A549 (cell line): ENCODE measurements at places on chromosomes 1 and 21.
A peak's percentile ranks its signal among the peaks of the same experiment; 100 is the strongest.

GRCh38 chr21:44300262-44300959 is 558 bp downstream of the PFKL start:
- peak; percentile 50 for DNase-seq

GRCh38 chr1:195580988-195581387 is 1027.3 kb downstream of the KCNT2 start:
- no peak for DNase-seq

DNA sequence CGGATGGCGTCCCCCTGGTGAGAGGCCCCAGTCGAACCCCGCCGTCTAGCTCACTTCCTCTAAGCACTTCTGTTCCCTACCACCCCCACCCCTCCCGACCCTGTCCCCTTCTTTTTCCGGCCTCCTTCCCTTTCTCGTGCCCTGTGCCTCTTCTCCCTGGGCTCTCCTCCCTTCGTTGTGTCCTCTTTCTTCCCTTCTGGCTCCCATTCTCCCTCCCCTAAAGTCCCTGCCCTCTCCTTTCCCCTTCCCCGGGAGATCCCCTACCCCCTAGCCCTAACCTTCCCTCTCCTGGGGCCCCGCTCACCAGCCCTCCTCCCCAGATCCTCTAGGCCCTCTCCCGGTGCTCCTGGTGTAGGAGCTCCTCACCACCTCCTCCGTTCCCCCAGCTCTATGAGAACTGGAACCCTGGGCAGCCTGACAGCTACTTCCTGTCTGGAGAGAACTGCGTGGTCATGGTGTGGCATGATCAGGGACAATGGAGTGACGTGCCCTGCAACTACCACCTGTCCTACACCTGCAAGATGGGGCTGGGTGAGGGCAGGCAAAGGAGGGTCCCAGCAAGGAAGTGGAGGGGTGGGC is 15.9 kb downstream of the BCAN start:
- no peak for DNase-seq

GRCh38 chr1:170156594-170156993 is 10.8 kb downstream of the NTMT2 start:
- no peak for DNase-seq

DNA sequence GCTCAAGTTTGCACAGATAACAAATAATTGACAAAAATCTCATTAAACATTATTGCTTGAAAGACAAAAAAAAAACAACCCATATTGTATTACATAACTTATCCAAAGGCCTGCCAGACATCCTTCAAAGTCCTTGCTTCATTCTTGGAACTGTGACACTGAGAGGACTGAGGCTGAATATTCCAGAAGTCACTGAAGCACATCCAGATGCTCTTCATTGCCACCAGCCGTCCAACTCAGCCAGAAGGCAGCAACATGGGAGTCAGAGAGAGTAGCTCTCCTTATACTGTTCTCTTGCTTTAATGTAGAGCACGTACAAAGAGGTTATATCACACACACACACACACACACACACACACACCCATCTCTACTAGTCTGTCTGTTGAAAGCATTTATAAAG is 755.0 kb downstream of the LTN1 start:
- DNase-seq: no peak

DNA sequence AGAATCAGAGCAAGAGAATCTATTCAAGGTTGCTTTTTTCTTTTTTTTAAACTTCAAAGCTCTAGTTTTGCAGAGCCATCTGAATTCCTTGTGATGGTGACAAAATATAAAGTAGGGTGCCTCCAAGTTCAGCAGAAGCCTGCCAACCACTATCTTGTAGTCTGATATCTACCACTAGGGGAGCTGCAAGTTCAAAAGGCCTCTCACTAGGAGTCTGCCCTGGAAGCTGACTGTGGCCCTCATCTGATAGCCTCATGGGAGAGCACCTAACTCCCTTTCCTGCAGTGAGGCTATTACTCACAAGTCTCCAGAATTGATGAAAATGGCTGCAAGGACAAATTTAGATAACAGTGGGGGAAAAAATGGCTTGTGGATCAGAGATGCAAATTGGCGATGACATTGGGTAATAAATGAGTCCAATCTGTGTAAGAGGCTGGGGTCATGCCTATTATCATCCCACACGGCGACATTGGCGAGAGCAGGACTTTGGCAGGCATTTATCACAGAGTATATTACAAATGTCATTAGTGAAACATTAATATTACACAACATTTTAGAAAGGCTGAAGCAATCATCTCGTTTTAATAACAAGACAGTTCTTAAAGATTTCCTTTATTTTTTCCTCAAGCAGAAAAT is 10.7 kb upstream of the ZP4 start:
- peak; percentile 32 for DNase-seq

DNA sequence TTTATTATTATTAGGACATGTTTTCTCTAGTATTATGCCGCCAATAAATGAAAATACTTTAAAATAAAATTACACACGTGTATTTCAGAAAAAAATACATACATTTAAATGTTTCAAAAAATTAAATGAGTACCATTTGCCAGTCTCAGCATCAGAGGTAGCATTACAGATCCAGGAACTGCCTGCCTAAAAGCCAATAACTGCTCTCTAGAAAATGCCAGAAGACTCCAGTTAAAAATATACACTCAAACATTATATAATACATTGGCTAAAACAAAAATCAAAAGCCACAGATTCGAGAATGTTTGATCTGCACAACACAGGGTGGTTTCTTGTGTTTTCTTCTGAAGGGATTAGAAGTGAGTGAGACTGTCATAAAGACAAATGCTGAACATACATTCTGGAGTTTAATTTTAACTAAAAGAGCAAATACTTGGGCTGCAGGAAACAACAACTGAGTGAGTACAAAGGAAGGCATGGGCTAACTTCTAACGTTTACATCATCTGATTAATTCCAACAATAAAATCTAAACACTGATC is 105.5 kb downstream of the RERE start:
- peak; percentile 21 for DNase-seq

DNA sequence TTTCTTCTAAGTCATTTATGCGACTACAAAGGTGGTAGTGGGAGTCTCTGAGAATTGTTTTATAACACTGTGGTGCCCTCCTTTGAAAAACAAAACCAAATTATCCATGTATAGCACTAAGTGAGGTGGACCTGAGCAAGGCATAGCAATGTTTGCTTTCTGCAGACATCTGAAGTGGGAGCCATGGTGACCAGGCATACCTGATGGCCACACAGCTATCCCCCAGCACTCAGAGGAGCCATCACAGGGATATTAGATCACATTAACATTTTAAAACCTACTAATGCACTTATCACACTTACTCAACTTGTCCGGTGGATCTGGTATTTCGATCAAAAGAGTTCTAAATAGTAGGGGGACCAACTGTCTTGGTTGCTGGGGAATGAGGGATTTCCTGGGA is 24.8 kb upstream of the AVPR1B start:
- DNase-seq: no peak

DNA sequence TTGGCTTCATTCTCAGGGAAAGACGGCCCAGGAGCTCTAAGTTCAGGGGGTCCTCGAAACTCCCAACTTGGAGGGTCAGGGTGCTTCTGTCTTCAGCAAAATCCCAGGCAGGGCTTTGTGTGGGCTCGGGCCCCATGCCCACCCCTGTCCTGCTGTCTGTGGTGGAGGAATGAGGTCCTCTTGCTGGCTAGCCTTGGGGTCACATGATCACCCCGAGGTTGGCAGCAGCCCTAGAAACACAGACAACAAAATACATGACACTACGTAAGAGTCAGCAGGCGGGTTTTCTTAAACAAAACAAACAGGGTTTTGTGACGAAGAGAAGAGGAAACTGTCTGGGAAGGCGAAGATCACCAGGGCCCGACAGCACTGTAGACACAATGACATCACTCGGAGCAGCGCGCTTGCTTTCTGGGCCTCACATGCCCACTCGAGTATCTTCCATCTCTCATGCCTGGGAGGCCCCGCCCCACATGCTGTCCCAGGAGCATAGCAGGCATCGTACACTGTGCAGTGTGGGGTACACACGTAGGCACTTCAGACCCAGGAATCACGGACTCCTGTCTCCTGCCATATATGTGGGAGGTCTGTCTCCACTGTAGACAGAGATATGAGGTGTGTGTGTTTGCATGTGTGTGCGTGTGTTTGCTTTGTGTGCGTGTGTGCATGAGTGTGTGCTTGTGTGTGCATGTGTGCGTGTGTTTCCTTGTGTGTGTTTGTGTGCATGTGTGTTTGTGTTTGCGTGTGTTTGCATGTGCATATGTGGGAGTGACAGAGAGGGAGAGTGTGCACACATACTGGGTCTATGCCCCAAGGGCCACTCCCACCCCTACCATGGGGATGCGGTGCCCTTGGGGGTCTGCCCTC is 94.7 kb downstream of the SIK1 start:
- peak; percentile 98 for DNase-seq

- DNase-seq: peak; percentile 65
Observed at GRCh38 chr1:150168960-150169601, 19.4 kb downstream of the PLEKHO1 start.

DNA sequence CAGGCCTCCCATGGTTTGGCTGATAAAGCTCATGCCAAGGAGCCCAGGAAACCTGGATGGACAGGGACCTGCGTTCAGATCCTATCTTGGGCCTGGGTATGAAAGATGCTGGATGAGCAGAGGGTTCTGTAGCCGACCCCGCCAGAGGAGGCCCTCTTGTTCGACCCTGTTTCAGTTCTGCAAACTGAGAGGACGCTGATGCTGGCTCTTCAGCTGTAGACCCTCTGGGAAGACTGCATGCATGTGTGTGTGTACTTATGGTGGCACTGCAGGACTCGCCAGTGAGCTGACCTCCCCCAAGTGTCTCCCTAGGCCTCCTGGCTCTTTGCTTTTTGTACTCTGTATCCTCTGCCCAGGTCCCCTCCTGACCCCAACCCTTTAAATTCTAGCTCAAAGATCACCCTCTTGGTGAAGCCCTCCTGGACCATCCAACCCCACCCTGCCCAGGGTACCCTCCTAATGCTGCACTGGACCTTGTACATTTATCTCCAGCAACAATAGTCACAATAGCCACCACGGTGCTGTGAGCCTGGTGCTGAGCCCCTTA is 1.6 kb downstream of the EPS8L3 start:
- no peak for DNase-seq

GRCh38 chr1:180791806-180792205 is 120.9 kb upstream of the KIAA1614 start:
- no peak for DNase-seq

GRCh38 chr1:231557898-231558707 is 29.6 kb downstream of the TSNAX start:
- no peak for DNase-seq

- no peak for DNase-seq
Observed at GRCh38 chr1:112363636-112364035, 32.4 kb upstream of the CTTNBP2NL start.

DNA sequence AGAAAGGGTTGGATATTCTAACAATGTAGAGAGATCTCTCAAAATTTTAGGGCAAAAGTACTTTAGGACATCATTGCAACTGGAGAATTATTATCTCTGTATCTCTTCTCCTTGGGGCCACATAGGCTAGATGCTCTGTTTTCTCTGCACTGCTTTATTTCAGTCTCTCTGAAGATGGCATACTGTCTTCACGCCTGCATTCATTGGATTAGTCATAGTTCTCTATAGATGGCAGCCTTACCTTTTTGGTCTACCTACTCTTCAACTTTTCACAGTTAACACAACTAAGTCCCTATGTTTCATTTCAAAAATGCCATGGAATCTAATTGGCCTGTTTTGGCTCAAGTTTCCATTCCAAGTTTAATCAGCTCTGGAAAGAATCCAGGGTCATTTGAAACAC is 1623.3 kb upstream of the B3GALT2 start:
- DNase-seq: no peak

- DNase-seq: peak; percentile 44
Observed at GRCh38 chr1:19344372-19344810, 32.3 kb downstream of the SLC66A1 start.

DNA sequence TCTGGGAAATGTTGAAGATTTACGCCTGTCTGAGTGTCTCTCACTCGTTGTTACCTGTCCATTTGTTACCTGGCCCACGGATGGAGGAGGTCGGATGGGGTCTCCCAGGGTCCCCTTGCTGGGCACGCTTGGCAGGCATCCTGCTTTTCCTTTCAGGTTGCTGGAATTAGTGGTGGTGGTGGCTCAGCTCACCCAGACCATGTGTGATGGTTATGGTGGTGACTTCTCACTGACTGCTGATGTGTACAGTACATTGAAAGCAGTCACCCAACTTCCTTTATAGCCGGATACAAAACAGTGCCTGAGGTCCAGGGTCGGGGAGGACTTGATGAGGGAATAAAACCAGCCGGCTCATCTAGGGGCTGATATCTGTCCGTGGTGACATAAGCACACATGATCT is 19.5 kb downstream of the MAPKAPK2 start:
- DNase-seq: no peak

GRCh38 chr1:181011301-181012202 is 11.1 kb downstream of the STX6 start:
- DNase-seq: no peak
